ACHN (cell line): ENCODE measurements at places on chromosomes 5 and 9.

GRCh38 chr5:178058321-178059012 lies 54.9 kb upstream of the N4BP3 start:
- no peak for DNase-seq

GRCh38 chr5:72337159-72337558 lies 17.0 kb downstream of the PTCD2 start:
- no peak for DNase-seq

DNA sequence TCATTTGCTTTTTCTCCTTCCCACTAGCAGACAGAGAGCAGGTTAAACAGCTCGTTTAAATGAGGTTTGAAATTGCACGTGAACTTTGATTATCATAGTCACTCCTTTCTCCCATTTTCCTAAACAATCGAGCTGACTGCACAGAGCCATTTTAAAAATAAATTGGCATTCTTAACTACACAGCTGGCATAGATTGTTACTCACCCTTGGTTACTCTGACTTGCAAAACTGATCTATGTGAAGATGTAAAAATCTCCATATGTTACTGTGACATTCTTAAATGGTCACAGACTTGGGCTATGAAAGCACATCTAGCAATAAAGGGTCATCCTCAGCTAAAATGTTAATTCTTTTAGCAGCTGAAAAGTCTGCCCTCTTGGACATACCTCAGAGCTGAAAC lies 368.5 kb downstream of the DTWD2 start:
- DNase-seq: no peak

GRCh38 chr9:76101947-76102346 lies 211.5 kb downstream of the PCSK5 start:
- no peak for DNase-seq

DNA sequence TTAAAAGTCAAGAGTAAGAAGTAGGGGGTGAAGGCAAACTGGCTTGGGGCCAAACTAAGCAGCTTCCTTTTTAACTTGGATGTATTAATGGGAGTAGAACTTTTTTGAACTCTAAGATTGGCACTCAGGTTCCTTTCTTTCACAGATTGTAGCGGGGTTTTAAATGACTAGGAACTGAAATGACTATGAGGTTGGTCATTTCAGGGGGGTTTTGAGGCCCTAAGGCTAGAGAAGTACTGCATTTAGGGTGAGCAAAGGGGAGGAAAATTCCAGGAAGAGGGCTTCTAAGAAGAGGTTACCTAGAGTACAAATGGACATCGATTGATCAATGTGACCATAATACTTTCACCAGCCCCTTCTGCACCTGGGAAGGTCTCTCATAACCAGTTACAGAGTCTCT lies 381.8 kb downstream of the MLLT3 start:
- no peak for DNase-seq

DNA sequence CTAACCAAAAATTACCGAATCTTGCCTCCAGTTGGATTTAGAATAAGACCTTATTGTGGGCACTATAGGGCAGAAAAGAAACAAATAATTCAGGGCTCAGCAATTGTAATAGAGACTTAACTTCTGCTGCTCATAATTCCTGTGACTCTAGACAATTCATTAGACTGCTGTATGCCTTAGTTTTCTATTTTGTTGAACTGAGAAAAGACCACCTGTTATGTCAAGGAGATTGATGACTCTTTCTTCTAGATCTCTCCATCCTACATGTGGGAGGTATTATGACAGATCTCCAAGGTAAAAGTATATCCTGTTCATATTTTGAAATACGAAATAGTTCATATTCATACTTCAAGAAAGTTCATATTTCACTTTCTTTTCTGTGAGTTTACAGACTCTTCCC lies 605.1 kb downstream of the PSAT1 start:
- DNase-seq: no peak

DNA sequence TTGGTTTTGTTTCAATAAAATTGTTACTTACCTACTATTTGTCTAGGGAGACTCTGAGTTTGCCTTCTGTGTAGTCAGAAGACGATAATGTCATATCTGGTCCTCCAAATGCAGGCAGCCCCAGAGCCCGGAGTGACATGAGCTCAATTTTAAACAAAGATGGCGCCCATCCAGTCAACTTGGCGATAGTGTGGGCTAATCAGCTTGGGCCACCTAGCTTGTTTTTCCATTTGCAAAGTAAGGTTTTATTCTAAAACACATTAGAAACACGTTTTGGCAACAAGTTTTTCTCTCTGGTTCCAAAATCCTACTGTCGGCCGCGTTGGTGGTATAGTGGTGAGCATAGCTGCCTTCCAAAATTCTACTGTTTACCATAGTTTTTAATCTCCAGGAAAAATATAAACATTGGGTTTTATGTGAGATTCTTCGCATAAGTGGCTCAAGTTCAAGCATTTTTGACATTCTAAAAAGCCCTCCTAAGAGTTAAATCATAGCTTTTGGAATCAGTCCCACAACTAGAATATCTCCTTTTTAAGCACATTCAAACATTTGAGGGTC lies 13.2 kb downstream of the TSC1 start:
- no peak for DNase-seq

DNA sequence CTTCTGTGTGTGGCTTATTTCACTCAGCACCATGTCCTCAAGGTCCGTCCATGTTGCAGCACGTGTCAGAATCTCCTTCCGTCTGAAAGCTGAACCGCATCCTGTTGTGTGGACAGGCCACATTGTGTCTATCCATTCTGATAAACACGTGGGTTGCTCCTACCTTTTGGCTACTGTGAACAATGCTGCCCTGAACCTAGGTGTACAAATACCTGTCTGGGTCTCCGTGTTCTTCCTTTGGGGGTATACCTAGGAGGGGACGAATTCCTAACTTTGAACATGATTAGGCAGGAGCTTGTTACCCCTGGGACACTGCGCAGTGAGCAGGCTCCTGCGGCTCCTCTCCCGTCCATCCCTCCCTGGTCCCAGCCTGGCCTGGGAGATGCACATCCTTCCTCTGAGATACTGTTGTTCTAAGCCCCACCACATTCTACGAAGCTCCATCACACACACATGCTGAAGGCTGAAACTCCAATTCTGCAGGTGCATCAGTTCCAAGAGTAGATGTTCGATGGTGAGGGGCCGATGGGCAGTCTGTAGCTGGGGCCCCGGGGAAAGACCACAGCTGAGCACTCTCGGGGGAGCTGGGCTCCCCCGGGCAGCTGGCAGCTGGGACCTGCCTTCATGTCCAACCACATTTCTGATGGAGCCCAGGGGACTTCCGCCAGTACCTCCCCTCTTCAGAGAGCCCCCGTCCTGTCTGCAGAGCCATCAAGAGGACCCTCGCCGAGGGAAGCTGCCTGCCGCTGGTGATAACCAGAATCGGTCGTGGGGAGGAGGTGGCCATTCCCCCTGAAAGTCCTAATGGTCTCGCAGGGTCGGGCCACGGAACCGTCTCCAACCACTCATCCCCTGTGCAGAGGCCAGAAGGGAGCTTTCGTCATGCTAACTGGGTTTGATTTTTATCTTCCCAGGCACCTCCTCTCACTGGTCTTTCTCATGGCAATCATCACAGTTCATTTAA lies 120.9 kb downstream of the COL23A1 start:
- DNase-seq: no peak
